ENCODE measurements at places on chromosomes 4 and X.

DNA sequence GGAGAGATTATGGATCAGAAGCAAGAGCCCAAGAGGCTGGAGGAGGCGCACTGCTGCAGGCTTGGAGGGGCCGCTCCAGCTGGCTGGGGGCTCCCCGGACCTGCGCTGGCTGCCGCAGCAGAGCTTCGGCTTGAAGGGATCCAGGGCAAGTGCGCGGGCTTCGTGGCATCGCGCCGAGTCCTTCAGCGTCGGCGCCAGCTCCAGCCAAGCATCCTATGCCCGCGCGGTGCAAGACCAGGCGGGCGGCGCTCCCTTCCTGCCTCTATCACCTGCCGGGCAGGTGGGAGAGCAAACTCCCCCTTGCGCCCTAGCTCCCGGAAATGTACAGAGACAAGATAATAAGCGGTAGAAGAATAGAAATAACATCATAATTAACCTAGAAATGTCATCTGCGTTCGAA, 10.5 kb upstream of the UCP1 start:
- no peak for DNase-seq

DNA sequence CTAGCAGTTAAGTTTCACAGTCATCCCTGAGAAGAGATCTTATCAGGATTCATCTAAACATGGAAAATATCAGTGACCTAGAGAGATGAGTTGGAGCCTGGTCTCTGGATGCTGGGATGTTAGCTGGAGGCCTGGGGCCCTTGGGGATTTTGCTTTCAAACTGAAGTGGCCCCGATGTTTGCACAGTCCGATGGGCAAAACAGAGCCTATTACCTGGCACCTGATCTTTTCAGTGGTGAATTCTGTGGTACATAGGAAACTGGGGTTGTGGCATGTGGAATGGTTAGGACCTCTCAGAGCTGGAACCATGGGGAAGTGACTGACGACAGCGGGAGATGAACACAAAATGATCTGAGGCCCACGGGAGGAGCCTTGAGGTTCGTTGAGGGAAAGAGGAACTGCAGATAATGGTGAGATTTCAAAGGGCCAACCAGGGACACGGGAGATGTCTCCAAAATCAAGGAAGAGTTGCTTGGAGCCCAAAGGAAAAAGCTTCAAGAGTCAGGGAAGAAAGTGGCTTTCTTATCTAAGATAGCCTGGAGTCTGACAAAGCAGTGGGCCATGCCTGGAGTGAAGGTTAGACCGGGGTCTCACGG, 17.8 kb upstream of the TENM3 start:
- DNase-seq: no peak

GRCh38 chrX:50971395-50971794, 60.9 kb downstream of the BMP15 start:
- DNase-seq: no peak

GRCh38 chr4:56843421-56843899, 22.0 kb upstream of the SPINK2 start:
- DNase-seq: no peak

DNA sequence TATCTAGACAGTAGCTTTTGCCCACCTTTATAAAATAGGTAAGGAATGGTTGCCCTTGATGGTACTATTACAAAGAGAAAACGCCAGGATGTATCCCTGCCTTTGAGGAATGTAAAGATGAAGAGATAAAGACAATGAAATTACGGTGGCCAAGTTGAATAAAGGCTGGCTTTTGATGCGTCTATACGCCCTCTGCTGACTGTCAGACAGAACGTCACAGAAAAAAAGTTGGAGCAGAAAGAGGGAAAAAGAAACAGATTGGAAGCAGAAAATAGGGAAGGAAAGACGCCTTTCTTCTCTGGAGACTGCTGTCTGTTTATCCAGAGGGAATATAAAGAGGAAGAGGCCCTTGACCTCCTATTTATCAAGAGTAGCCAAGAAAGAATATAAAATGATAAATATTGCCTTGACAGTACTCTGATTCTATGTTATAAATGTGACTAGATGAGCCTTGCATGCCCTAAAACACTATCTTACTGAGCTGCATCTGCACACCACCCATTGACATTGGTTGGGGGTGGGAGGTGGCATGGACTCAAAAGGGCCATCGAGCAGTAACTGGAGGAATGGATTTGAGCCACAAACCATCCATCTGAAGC, 30.6 kb downstream of the PCDH19 start:
- DNase-seq: no peak

- DNase-seq: no peak
These were observed 128.9 kb downstream of the CEP135 start for GRCh38 chr4:56077676-56078075.

GRCh38 chrX:74437530-74437929, 16.2 kb downstream of the SLC16A2 start:
- DNase-seq: no peak

DNA sequence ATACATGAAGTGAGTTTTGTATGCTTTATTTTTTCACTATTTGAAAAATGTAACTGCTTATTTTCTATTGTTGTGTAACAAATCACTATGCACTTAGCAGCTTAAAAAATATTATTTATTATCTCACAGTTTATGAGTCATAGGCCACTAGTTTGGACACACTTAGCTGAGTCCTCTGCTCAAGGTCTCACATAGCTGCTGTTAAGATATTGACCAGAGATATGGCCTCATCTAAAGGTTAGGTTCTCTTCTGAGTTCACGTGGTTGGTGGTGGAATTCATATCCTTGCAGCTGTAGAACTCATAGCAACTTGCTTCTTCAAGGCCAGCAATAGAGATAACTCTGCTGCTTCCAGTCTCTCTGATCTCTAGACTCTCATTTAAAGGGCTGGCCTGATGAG, 534.4 kb downstream of the SPRY1 start:
- peak; percentile 21 for DNase-seq

DNA sequence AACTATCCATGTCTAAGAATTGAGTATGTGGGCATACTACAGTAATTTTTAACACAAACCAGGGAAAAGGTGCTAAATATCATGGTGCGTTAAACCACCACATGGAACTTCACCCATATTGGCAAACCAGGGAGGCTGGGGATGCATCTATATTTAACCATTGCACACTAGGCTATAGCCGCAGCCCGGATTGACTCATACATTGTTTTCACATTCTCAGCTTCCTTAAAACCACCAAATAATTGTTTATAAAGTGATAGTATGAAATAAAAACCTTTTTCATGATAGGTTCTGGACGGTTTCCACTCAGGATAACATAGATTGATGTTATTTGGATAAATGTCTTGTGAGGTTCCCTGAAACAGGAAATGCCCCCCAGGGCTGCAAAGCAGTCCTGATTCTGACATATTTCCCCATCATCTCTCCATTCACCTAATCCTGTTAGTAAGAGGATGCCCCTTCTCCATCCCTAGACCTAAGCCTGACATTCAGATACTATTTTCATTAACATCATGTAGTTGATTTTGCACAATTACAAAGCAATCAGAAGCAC, 7.9 kb downstream of the COL25A1 start:
- DNase-seq: peak; percentile 44

DNA sequence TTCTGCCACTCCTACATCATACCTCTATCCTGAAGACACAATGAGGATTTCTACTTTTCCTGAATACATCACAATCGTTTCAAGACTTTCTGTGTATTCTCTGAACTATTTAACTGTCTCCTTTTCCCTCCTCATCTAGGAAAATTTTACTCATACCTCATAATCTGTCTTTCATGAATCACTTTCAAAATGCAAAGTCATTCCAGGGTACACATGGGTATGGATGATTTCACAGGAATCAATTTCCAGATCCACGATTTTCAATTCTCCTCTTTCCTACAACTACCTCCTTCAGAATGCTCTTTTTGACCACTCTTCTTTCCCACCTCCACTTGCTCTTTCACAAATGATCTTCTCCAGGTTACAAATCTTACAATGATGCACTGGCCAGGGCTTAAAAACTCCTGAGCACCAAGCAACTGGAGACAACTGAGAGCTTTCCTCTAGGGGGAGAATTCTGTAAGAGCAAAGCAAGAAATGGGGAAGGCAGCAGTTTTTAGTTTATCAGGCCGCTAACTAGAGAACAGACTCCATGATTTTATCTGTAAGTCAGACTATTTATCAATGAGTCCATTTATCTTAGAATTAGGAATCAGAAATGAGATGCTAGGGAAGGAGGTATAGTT, 116.4 kb downstream of the PPP3CA start:
- peak; percentile 6 for DNase-seq

All from HCEC 1CT (cell line).